ENCODE measurements at places on chromosomes 16 and 17. TPM values are rescaled to one million over a fixed set of nuclear protein-coding genes. Genes with fewer than 3 reads are reported as not detected.

- peak; percentile 74 for DNase-seq
Observed at GRCh38 chr16:19808061-19808641, 76.5 kb downstream of the GPRC5B start.

DNA sequence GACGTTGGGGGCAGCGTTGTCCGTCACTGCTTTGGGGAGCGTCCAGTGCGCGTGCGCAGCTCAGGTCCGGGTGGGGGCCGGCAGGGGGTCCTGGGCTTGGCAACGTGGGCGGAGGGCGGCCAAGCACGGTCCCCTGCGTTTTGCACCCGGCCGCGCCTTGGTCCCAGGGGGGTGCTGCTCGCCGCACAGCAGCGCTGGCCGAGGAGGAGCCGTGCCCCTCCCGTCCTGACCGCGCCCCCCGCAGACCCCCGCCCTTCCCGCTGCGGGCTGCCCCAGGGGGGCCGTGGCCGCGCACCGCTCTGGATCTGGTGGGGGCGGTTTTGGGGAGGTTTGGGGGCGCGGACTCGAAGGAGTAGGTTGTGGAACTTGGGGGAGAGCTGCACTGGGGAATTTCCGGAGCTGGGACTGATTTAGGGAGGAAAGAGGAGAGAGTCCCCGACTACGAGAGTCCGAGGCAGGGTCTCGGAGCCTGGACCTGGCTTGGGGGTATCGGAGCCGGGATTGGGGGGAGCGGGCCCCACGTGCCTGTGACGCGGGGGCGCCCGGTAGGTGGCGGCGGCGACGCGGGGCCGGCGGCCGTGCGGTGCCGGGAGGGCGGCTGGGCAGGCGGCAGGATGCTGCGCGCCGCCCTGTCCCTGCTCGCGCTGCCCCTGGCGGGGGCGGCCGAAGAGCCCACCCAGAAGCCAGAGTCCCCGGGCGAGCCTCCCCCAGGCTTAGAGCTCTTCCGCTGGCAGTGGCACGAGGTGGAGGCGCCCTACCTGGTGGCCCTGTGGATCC lies at the start of gene SLC9A5:
SLC9A5 (plus strand) TSS at position 579 of the 777 bp plus-strand sequence; CDS start at position 615, 36 bp downstream.
- DNase-seq, result no peak

DNA sequence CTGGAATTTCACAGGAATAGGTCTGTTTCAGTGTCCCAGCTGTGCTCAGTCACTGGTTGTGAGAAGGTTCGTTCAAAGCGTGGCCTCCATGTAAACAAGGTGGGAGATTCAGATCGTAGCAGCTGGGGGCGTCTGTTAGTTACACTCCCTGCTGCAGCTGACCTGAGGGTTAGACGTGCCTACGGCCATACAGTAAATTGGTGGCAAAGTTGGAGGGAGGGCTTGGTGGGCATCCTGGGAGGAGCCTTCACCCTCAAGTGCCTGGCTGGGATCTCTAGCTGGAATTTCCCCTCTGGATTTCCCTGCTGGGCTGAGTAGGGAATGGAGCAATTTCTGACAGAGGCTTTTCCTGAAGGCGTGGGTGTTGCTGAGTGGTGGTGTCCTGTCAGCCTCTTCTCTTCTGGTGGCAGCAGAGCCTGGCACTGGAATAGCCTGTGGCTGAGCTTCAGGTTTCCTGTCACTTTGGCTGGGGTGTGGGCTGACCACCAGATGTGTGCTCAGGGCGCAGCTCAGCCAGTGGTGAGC lies 6.4 kb downstream of the FCSK start:
- no peak for DNase-seq

- no peak for DNase-seq
Observed at GRCh38 chr16:88350922-88351321, 31.8 kb upstream of the ZNF469 start.

CTF1 gene
- 11.0 TPM for total RNA-seq

MYH3 gene
- total RNA-seq, result 3.4 TPM

DNA sequence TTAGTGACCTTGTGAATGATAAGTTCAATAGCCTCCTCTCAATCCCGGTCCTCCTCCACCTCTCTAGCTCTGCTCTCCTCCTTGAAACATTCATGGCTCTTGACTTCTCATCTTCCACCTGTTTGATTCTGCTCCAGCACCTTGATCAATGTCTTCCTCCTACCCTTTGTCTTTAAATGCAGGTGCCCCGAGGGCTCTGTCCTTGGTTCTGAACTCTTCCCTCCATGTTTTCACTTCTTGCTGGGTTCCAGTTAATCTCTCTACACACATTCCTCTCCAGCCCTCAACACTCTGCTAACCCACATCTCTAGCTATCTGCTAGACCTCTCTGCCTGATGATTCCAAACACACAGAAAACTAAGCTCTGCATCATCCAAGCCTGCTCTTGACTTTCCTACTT lies 13.4 kb downstream of the CD300E start:
- DNase-seq, result no peak

- DNase-seq, result no peak
Observed at GRCh38 chr16:17389384-17389783, 81.4 kb downstream of the XYLT1 start.

DNA sequence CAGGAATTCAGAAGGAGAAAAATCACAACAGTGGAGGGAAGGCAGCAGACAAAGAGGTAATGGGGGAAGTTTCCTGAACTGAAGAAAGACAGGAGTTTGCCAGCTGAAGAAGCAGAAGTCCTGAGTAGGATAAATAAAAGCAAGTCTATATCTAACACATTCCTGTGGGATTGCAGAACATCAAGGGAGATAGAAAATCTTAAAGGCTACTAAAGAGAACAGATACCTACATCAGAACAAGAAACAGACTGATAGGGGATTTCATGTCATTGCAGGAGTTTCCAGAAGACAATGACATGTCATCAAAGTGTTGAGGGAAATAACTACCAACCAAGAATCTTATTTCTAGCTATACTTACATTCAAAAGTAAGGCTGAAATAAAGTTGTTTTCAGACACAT lies 21.3 kb upstream of the CRYBA1 start:
- DNase-seq, result no peak

SYT17 gene
- total RNA-seq, result 4.0 TPM

IFI35 gene
- total RNA-seq, result 27.0 TPM

CCL13 gene
- 1.5 TPM for total RNA-seq

GRCh38 chr16:11309895-11310633 lies 28.9 kb upstream of the PRM1 start:
- DNase-seq, result no peak

DNA sequence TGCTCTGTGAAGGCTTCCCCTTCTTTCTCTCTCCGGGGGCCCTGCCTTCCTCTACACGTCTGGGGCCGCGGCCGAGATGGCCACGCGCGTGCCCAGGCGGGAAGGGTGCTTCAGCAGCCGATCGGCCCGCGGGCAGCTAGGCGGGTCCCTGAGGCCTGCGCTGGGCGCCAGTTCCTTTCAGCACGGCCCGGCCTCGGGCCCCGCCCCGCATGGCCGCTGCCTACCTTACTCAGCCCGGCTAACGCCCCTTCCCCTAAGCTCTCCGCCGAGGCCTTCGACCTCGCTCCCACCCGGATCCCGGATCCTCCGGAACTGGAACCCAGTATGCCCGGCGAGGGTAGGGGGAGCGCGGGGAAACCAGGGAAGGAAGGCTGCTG lies 335 bp downstream of the TMEM11 start:
- DNase-seq, result peak; percentile 16

DNA sequence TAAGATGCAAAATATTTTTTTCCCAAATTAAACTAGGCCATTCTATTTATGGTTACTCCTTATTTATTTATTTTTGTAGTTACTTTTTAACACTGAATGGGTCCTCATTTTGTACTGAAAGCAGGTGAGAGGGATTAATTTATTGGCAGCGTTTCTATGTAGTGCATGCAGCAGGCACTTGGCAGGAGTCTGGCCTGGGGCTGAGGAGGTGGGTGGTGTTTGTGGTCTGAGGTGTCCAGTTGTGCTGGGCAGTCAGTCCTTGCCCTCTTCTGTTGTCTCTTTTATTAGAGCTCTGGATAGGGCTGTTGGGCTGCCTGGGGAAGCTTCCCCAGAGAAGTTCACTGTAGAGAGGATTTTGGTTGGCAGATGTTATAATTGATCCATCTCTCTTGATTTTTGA lies 12.7 kb downstream of the SEC14L1 start:
- DNase-seq, result no peak

KRT14 gene
- total RNA-seq, result 0.20 TPM

DNA sequence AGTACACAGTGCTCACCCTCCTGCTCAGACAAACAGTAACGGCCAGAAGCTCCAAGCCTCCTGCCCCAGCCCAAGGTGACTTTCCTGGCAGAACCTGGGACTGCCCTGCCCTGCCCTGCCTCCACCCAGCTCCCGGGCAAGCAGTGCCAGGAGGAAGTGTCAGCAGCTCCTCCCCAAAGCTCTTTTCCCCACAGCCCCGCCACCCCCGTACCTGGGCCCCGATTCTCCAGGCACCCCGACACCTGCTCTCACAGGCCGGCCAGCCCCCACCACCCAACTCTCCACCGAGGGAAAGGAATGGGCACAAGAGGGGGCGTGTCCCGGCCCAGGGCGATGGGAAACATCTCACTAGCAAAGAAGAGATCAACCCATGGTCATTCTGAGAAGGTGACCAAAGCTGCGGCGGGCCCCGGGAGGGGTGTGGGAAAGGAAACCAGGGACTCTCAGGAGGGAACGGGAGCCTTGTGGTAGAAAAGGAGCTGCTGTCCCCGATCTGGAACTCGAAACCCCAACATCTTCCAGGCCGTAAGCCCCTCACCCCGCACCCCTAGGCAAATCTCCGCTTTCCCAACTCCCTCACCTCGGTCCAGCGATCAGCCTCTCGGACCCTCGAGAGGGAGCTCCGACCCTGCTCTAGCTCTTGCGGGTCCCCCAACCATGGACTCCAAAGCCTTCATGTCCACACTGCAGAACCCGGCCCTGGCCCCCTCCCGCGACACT lies 1.2 kb downstream of the BCAR1 start:
- peak; percentile 68 for DNase-seq

SMCR8 gene
- 19.4 TPM for total RNA-seq

ZG16 gene
- not detected for total RNA-seq

ZNF287 gene
- 7.7 TPM for total RNA-seq

Data from mucosa of gallbladder (tissue), 1 donor.